ENCODE measurements at places on chromosomes 2 and 18. TPM values are rescaled to one million over a fixed set of nuclear protein-coding genes. Genes with fewer than 3 reads are reported as not detected.

GRCh38 chr18:60698901-60699300 is 326.3 kb upstream of the MC4R start:
- no peak for DNase-seq

DNA sequence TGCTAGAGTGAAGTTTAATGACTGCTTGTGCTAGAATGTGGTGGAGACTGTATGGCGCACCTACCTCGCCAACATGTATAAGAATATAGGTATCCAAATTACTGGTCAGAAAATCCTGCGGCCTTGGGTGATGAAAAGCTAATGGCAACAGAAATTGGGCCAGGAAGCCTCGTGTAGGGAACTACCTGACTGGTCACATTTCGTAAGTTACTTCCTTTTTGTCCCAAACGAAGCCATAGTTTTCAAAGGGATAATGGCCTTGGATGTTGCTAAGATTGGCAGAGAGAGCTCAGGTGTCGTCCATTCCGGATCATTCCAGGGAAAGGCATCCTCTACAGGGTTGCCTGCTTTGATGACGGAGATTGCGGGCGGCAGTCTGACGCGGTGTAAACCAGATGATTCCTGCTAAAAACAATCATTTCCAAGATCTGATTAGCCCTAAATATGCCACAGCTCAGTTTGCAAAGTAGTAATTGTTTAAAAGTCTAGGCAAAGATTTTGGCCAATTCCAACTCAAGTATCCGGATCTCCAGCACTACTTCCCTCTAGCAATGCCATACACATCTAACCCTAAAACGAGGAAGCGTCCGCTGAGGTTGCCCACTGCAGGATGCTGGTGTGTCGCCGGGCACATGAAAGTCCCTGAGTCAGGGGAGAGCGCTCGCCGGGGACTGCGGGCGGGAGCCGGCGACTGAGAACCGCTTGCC is 708 bp upstream of the MALT1 start:
- DNase-seq = no peak

The MSTN gene
- 1.5 TPM for polyA plus RNA-seq

- DNase-seq = no peak
Measured at GRCh38 chr2:241289597-241289996, 25.9 kb downstream of the HDLBP start.

GRCh38 chr2:147572622-147573021 is 272.2 kb upstream of the ACVR2A start:
- DNase-seq = no peak

DNA sequence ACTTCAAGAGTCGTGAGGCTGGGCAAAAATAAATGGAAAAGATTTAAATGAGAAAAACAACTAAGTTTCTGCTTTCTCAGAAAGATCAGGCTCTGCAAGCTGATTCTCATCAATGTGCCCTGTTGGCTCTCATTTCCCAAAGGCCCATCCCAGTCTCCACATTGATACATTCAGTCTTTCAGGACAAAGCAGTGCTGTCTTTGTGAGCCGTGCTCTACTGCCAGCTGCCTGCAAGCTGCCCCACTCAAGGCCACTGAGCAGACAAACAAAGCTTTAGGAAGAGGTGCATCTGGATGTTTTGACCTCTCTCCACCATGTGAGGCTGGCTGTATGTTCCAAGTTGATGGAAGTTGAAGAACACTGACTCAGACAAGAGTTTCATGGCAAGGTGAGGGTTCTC is 48.8 kb downstream of the FSHR start:
- DNase-seq = no peak

- no peak for DNase-seq
Measured at GRCh38 chr2:25570161-25570845, 103.1 kb downstream of the DTNB start.
